Right atrium auricular region (tissue), 2 donors: ENCODE measurements at places on chromosomes 2 and 18.
A peak's percentile ranks its signal among the peaks of the same experiment; 100 is the strongest.

DNA sequence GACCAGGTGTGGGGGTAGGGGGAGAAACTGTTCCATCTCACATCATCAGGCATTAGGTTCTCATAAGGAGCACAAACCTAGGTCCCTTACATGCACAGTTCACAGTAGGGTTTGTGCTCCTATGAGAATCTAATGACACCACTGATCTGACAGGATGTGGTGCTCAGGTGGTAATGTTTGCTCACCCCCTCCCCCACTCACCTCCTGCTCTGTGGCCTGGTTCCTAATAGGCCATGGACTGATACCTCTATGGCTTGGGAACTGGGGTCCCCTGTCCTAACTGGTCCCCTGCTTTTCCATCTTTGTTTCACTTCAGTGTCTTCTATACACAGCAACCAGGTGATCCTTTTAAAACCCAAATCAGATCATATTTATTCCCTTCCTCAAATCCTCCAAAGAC, 267.8 kb downstream of the TNS1 start:
- no peak for DNase-seq

DNA sequence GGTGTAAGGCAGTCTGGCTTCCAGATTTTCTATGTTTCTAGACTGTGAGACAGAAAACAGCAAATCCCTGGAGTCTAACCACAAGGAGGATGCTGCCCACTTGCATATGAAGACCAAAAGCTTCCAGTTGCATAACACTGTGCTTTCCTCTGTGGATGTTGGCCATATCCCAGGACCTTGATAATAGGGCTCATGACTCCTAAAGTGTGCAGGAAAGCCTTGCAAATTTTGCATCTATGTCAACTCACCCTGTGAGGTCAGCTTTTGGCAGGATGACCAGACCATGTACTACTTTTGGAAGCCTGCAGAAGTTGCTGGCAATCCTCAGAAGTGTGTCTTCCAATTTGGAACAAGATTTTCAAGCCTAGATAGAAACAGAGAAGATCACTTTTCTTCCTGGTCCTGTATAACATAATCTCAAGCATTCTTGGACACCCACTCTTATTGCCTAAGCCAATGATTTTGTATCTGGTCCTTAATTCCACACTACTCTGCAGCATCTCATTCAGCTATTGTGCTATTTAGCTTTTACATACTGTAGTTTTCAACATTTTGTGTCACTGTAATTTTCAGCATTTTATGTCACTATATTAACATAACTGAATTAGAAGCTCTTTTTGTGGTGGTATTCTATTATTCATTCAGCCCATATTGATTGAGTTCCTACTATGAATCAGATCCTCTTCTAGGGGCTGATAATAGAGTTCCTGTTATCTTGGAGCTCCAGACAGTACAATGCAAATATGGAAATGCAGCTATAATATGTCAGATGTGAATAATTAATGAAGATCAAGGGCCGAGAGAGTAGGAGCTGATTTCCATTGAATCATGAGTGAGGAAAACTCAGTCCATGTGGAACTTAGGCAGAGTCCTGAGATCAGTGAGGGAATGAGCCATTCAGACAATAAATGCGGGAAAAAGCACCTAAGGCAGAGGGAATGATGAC, 85.3 kb upstream of the RAB27B start:
- peak; percentile 79 for DNase-seq

- no peak for DNase-seq
Measured at GRCh38 chr2:11509657-11510360, 24.0 kb upstream of the GREB1 start.

DNA sequence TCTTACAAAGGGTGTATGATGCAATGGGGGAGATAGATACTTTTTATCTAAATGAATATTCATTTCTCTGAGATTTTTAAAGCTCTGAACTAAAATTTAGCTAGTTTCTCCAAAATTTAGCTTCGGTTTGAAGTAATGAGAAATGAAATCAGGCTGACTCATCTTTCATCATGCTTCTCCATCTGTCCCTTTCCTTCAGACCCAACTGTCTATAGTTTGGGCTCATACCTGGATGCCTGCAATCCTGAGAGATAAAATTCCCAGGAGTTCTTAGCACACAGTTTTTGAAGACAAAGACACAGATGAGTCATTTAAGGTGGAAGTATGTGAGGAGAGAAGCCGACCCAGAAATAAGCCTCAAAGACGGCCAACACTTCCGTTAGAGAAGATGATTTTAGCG, 336.4 kb upstream of the CDH20 start:
- no peak for DNase-seq

DNA sequence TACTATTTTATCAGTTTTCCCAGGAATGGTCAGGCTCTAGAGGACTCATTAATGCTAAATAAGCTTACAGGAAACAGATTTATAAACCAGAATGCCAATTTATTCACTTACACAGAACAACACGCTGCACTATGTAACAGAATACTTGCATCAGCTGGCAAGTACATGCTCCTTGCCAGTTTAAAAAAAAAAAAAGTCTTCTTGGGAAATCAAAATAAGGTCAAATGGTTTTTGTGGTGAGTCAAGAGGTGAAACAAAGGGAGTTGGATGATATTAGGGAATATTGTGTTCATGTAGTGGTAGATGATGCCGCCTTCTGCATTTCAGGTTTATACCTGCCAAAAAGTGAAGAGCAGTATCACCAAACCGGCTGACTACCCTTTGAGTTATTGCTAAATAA, 1322.1 kb upstream of the ZEB2 start:
- no peak for DNase-seq

DNA sequence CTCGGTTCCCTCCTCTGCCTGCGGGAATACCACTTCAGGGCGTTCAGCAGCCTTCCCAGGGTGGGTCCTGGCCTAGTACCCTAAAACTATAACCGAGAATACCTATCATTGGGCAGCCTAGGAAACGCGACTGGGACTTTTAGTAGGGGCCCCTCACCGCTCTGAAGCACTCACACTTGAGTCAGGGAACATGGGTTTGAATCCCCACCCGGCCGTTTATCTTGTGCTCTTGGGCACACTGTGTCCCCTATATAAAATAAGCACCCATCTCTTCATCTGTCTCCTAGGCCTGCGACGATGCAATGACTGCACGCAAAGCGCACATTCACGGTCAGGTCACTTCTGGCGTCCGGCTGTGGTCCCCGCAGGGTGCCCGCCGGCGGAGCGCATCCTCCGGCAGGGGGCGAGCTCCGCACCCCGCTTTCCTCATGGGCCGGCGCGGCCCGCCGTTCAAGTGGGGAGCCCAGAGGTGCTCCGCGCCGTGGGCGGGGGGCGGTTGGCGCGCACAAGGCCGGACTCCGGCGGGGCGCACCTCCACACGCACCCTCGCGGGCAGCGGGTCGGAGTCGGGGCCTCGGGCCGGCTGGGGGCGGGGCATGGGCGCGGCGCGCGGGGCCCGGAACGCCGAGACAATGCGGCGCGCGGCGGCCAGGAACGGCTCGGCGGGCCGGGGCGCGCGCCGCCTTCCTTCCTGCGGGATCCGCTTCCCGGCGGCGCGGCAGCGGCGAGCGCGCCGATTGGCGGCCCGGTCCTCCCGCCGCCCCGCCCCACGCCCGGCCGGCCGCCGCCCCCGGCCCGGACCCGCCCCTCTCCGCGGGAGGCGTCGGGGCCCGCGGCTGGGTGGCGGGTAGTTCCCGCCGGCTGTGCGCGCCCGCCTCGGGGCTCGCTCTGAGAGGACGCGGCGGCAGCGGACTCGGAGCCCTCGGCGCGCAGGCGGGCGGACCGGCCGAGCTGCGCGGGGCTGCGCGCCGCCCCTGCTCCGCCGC, at the start of gene ASAP2:
TSS of gene ASAP2 (plus strand) at position 850 of the 986 bp plus-strand sequence. CDS start 293 bp downstream, outside the sequence.
- peak; percentile 70 for DNase-seq

DNA sequence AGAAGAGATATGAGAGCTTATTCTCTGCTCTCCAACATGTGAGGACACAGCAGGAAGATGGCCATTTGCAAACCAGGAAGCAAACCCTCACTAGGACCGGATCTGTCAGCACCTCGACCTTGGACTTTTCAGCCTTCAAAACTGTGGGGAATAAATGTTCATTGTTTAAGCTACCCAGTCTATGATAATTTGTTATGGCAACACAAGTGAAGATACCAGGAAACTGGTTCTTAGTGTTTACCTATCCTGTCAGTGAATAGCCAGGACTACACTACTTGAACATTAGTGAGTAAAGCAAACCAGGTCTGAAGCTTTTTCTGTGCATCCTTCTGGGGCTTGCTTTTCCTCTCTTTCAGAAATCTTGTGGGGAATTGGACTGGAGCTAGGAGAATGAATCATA, 44.4 kb upstream of the BARD1 start:
- DNase-seq, result no peak

- DNase-seq, result no peak
Measured at GRCh38 chr18:57466745-57467409, 31.7 kb downstream of the ONECUT2 start.

DNA sequence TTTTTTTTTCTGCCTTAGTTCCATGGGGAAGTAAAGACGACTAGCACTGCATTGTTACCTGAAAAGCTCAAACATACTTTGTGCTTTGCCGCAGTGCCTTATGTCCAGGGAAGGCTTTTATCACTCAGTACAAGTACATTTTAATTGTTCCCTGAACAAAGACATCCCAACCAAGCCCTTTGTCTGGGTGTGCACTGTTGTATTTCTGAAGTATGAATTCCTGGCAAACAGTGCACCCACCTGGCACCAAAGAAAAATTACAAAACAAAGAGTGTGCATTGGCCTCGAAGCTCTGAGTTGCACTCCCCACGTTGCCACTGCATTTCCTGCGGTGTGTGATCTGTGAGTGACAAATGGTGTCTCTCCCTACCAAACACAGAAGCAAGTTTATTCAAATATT, 858.5 kb upstream of the PIK3C3 start:
- DNase-seq, result no peak

DNA sequence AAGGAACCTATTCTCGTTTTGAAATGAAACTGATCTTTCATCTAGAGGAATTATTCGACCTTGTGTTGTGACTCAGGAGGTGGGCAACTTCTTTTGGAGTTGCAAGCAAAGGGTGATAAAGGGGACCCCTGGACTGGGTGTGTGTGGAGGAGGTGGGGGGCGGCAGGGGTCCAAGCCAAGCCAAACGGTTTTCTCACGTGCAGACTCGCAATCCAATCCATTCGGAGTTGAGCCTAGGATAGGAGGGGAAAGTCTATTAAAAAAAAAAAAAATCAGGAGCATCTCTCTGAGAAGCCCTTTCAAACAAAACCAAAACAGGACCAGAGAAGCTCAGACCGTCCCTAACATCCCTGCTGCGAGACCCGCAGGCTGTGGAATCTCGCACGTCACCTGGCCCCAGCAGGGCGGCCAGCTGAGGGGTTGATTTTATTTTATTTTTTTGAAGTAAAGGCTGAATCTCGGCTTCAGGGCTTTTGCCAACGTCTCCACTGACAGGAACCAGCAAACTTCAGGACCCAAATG, 3.7 kb upstream of the ZEB2 start:
- DNase-seq, result no peak

GRCh38 chr2:54903736-54904554, 146.3 kb downstream of the RTN4 start:
- peak; percentile 60 for DNase-seq

- DNase-seq, result peak; percentile 65
Measured at GRCh38 chr2:105671156-105671555, 73.6 kb upstream of the NCK2 start.

GRCh38 chr2:214801068-214801467, 8.4 kb downstream of the BARD1 start:
- DNase-seq, result no peak

DNA sequence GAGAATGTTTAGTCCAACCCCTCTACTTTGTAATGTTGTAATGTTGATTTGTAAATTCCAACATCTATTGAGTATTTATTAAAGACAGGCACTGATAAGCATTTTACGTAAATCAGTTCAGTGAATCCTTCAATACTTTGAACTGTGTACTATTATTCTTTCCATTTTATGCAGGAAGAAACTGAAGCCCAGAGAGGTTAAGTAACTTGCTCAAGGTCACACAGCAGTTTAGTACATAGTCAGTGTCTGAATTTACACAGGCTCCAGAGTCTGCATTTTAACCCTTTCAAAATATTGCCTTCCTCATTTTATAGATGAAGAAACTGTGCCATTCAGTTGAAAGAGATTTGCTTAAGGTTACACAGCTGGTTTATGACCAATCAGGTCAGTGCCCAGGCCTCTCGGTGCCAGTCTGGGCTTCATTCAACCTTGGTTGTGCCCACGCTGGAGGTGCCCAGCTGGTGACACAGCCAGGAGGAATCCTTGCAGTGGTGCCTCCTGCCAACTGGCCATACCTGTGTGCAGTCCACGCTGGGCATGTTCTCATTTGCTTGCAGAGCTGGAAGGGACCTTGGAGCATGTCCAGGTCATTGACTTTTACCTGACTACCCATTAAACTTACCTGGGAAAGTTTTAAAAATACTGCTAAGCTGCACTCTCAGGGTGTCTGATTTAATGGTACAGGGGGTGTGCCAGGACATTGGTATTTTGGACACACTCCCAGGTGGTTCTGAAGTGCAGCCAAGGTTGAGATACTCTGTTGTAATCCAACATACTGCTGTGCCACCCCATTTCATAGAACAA, 74.3 kb upstream of the CYRIA start:
- DNase-seq, result no peak

- no peak for DNase-seq
Measured at GRCh38 chr2:100320547-100321178, 1.6 kb downstream of the LONRF2 start.

- DNase-seq, result no peak
Measured at GRCh38 chr2:170368370-170368769, 190.4 kb downstream of the MYO3B start.

- DNase-seq, result no peak
Measured at GRCh38 chr18:44548291-44549221, 132.1 kb upstream of the SETBP1 start.

DNA sequence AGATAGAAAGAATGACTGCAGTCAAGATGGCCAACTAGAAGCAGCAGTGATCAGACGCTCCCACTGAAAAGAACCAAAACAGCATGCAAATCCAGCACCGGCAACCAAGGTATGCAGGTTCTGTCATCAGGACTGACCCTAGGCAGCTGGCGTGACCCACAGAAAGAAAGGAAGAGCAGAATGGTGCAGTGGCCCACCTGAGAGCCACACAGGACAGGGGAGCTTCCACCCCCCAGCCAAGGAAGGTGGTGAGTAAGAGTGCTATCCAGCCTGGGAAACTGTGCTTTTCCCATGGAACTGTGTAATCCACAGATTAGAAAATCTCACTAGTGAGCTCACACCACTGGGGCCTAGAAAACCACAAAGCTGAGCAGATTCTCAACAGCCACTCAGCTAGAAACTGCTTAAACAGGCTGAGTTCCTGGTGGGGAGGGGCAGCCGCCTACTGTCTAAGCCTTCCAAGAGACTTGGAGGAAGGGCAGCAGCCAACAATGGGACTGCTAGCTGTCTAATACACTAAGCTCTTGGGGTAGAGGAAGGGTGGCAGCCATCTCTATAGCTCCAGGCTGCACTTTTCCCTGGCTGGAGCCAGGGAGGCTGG, 127.9 kb downstream of the EVA1A start:
- no peak for DNase-seq

DNA sequence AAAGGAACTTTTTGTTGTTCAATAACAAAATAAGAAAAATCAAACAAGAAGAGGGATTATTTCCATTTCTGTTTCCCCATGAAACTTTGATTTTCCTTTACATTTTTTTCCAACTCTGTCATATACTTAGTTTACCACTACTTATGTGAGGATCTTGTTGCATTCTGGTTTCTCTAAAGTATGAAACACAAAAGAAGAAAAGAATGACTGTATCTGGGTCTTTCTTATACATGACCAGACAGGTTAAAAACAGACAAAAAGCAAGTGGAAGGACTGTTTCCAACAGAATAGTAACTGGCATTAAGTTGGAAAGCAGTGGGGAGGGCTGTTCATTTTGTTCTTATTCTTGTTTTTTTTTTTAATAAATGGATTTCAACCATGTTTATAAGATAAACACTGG, 1207.8 kb upstream of the FAM98A start:
- no peak for DNase-seq
